ENCODE measurements at places on chromosomes 3 and 15.
A peak's percentile ranks its signal among the peaks of the same experiment; 100 is the strongest.

GRCh38 chr15:66294932-66295235, 1.5 kb downstream of the DIS3L start:
- no peak for DNase-seq

DNA sequence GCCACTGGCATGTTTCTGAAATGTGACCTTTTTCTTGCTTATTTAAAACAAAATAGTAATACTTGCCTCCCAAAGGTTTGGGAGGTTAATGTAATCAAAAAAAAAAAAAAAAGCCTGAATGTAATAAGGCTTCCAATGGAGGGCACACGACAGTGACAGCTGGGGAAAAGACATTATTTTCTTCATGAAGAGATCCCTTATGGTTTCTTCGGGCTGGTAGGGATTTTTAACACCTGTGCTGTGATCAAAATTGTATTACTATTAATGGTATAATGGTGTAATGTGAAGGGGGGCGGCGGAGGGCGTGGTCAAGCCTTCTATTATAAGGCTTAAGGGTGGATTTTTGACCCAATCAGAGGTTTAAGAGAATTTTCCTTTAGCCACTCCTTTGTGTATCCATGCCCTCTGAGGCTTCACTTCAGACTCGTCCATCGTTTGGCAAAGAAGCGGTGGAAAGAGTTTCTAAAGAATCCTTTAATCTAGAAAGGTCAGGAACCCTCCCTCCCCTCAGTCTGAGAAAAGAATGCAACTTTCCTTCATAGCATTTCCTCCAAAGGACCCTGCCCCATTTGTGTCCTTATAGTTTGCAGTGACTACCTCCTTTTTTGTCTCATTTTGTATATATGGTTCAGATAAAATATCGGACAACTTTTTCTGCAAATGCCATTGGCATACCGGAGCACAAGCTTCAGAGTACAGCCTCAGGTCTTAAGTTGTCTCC, 89.5 kb upstream of the CHD2 start:
- no peak for DNase-seq

- DNase-seq = no peak
Observed at GRCh38 chr3:59300733-59301132, 250.9 kb upstream of the CFAP20DC start.

GRCh38 chr3:146502887-146503460, 33.6 kb upstream of the PLSCR2 start:
- DNase-seq = no peak

- no peak for DNase-seq
Observed at GRCh38 chr15:50145451-50145872, 26.4 kb upstream of the ATP8B4 start.

DNA sequence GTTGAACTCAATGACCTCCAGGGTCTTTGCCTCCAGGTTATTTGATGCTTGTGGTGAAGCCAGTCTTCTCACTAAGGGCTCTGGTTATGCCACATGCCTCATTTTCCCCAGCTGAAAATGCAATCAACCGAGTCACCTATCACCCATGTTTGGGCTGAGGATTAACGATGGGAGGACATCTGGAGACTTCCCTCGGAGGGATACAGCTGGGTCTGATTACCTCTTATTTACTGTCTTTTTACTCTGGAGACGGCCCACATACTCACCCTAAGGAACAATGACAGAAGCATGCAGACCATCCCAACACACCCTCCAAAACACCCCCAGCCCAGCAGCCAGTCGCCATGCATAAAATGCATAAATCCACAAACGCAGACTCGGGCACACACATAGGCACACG, 187.4 kb downstream of the OPA1 start:
- DNase-seq = no peak

DNA sequence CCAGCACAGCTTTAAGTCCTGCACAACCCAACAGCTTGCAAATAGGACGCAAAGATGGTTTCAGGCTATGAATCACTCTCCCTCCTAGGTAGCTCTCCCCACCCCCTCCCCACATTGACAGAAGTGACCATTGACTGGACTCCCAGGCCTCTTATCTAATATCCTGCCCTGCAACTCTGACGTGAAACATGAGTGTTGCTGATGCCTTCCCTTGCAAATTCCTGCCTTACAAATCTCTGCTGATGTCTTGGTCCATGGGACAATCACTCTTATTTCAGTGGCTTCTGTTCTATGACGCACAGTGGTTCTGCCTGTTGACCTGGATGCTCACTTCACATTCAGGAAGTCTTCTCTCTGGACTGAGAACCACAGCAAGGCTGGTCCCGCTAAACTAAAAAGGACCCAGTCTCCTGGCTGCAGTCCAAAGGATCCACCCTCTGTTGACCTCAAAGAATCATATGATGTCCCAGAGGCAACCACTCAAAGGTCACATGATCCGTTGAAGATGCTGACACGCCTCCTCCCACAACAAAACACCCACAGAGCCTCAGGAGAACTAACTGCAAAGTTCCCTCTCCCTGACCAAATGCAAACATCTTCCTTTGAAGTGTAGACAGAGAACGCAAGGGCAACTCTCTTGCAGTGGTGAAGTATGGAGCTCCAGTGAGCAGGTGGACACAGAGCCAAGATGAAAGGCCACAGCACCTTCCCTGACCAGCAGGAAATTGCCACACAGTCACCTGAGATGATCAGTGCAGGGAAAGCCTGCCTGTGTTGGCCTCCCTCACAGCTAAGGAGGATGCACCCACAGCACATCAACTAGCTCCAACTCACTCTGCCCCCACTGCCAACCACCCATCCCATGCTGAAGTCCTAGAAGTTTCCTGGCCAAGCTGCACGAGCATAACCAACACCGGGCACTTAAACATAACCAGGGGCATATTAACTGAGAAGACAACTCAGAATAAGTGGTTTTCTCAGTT, 112.3 kb downstream of the ADAMTS17 start:
- DNase-seq = no peak

DNA sequence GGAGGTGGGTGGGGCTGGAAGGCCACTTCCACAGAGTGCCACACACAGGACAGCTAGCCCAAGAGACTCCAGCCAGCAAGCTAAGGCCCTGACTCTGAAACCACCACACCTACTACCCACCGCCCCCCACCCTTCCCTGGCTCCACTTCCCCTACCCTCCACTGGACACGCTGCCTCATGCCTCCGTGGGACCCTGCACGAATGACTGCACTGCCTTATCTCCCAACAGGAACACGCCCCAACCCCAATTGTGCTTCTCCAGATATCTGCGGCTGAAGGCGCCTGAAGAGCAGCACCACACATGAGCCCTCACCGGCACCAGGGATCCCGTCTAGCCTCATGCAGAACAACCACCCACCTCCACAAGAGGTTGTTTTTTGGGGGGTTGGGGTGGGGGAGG, 2.7 kb downstream of the LINGO1 start:
- DNase-seq = no peak

DNA sequence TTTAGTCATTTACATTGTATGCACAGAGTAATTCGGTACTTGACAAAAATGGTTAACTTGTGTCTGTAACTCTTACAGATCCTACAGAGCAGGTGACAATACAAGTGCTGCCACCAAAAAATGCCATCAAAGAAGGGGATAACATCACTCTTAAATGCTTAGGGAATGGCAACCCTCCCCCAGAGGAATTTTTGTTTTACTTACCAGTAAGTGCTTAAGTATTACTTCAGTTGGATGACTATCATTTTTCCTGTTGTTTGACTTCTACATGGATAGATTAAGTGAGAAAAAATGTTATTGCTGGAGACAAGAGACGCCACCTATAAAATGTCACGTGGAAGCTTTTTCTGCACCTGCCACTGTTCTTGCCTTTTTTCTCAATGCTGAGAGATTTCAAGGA, 173.2 kb downstream of the ALCAM start:
- no peak for DNase-seq

DNA sequence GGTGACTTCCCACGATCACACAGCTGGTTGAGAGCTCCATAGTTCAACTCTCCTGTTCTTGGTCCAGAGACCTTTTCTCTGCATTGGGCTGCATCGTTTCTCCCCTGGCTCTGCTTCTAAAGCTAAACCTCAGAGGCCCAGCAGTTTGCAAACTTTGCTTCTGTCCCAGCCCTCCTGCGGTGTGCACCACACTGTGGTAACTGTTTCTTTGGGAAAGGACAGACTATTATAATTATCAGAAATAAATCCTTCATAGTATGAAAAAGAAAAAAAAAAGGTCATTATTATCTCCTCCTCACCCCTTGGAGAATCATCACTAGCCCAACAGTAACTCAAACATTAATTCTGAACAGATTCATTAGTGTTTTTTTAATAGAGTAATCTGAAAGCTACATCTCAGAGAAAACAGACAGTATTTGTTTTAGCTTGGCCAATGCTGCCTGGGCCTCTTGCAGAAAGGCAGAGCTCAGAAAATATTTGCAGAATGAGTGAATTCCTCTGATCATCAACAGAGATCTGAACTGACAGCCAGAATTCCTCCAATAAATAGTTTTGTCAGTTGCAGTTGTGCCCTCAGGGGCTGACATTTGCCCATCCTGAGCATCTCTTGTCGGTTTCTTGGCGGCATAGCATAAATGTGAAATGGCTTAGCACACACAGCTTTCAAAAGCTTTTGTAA, 52.9 kb downstream of the BFSP2 start:
- DNase-seq = no peak

DNA sequence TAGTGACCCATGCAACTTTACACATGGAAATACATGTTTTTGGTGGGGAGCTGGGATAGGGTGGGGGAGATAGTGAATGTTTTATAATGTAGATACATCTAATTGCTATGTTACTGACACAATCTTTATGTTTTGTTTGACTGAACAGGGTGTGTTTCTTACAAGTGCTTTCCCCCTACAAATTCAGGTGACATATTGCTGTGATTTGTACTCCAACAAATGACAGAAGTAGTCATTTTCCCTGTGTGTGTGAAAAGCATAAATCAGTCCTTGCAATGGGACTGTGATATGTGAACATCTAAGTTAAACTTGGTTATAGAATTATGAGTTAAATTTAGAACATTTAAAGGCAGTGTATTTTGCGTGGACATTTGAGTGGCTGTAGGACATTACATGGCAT, 27.3 kb downstream of the OTOL1 start:
- no peak for DNase-seq

- DNase-seq = no peak
Observed at GRCh38 chr3:81095956-81096355, 665.5 kb downstream of the GBE1 start.

GRCh38 chr15:101103598-101103997, 148.2 kb downstream of the CHSY1 start:
- DNase-seq = no peak

GRCh38 chr15:100438570-100438969, 90.2 kb downstream of the CERS3 start:
- DNase-seq = no peak

- peak; percentile 99 for DNase-seq
Observed at GRCh38 chr3:138774529-138775253, 60.0 kb downstream of the PIK3CB start.

- peak; percentile 83 for DNase-seq
Observed at GRCh38 chr3:177574222-177574856, 377.1 kb upstream of the TBL1XR1 start.

All from non-pigmented ciliary epithelial cell (primary cell).